ENCODE measurements at places on chromosomes 4 and X.

- DNase-seq: no peak
These were observed 609.1 kb upstream of the TECRL start for GRCh38 chr4:65018313-65018712.

GRCh38 chrX:10602646-10603045 is 17.7 kb downstream of the MID1 start:
- DNase-seq: no peak

DNA sequence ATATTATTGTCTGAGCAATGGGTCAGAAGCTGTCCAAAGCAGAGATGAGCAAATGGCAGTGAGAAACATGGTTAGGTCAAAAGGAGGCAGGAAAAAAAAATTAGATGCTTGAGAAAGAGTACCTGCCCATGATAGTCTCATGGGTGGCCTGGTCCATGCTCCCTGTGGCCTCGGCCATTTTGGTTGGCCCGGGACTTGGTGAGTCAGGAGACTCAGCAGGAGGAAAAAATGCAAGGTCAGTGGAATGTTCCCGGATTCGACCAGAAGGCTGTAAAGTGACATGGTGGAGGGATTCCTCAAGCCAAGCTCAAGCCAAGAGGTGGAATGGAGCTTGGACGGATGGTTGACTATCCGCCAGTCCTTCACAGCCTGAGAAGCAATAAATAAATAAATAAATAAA is 236.7 kb downstream of the ASMT start:
- DNase-seq: no peak

DNA sequence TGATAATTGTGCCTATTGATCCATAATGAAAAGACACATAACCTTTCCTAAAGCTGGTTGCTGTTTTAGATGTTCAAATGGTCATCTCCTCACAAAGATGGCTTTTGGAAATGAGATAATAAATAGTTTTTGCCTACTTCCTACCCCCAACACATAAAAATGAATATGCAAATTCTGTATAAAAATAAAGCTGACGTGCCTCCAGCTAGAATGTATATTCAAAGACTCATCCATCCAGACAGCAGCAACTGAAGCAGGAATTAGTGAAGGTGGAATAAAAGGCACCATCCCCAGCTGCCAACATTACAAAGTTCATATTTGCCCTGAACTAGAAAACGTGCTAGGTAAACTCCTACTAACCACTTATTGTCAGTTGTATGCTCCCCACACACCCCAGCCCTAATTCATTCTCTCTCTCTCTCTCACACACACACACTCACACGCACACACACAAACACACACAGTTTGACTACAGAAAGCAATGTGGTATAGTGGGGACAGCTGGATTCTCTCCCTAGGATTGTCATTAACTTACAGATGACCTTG is 53.6 kb downstream of the PCDH19 start:
- no peak for DNase-seq

- DNase-seq: peak; percentile 15
These were observed 29.1 kb downstream of the ZNF185 start for GRCh38 chrX:152926923-152927322.

DNA sequence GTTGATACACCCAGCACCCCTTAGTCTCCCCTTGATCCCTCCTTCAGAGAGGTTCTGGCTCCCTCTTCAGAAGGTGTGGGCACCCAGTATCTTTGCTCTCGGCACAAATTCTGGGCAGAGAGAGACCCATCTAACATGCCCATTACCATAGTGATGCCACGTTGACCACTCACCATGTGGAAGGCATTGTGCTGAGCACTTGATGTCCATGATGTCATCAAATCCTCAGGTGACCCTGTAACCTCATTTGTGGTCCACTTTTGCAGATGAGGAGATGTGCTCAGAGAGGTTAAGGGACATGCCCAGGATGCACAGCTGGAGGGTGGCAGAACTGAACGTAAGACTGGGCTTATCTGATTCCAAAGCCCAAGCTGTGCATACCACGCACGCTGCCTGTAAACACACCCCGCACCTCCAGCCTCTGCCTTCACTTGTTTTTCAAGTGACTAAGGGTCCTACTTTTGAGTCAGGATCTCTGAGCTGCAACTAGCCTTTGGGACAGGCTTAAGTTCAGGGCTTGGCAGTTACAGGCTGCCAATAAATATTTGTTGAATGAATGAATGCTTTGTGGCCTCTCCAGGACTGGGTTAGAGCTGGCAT is 55.2 kb downstream of the HTRA3 start:
- no peak for DNase-seq

DNA sequence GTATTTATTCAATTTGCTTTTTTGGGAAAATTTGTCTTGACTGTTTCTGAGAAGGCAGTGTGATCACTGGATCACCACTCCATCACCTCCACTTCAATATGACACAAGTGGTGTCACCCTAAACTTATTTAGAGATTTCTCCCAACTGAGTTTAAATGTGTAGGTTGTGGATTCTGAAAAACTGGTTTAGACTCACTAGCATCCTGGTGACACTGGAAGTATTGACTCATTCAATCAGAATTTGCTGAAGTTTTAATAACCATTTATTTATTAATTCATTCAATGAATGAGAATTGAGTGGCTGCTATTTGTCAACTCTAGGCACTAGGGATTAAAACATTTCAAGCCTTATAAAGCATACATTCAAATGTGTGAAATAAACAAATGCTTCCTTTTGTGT is 819.1 kb upstream of the EPHA5 start:
- DNase-seq: no peak

GRCh38 chr4:80963051-80963450 is 67.5 kb upstream of the BMP3 start:
- DNase-seq: no peak

DNA sequence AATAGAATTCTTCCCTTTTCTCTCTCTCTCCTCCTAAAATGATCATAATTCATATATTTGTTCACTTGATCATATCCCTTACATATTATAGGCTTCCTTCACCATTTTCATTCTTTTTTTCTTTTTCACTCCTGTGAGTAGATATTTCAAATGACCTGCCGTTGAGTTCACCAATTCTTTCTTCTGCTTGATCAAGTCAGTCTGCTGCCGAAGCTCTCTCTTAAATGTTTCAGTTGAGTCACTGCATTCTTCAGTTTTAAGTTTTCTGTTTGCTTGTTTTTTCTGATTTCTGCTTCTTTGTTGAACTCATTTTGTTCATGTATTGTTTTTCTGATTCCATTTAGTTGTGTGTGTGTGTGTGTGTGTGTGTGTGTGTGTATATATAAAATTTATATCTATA is 354.3 kb downstream of the GPAT3 start:
- no peak for DNase-seq

- no peak for DNase-seq
These were observed 49.4 kb upstream of the CAMK2D start for GRCh38 chr4:113810906-113811305.

DNA sequence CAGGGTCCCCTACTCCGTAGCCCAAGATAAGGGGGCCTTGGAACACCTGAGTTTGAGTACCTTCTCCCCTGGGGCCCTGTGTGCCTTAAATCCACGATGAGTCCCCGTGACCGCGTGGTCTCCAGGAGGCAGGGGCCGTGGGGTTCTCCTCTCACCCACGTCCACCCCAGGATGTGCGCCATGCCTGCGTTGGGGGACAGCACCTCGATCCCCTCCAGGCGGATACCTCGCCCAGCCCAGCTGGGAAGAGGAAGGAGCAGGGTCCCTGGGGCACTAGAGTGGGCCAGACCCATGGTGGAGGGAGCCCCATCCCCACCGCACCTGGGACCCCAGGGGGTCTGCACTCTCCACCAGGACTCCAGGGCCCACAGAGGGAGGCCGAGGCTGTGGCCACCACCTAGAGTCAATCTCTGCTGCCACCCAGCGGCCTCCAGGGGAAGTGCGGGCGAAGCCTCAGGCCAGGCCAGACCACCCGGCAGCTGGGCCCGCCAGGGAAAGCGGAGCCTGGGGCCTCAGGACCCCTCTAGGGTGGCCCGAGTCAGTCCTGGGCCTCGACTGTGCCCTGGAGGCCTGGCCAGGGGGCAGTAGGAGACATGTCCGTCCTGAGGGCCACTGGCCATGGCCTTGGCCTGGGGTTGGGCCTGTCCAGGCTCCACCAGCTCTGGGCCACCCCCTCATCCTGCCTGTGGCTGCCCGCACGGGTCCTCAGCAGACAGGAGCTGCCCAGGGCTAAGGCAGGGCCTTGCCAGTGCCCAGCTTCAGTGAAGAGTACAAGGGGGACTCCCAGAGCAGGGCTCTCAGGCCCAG is 55.0 kb downstream of the FAM53A start:
- peak; percentile 54 for DNase-seq

- DNase-seq: no peak
These were observed 53.3 kb downstream of the FBXL5 start for GRCh38 chr4:15601862-15602261.

DNA sequence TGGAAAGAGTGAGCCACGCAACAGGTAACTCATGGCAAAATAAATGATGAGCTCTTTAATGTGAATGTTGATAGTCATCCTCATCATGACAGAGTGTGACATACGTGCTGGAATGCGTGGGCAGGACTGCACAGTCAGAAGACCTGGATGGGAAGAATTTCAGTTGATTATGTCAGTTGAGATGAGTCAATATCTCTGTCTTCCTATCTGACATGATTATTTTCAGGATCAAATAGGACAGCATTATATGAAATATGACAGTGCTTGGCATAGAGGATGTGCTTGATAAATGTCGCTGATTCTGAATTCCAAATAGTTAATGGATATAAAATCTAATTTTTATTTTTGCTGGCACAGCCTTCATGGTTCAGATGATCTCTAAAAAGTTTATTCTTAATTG is 95.1 kb downstream of the IL15 start:
- no peak for DNase-seq

DNA sequence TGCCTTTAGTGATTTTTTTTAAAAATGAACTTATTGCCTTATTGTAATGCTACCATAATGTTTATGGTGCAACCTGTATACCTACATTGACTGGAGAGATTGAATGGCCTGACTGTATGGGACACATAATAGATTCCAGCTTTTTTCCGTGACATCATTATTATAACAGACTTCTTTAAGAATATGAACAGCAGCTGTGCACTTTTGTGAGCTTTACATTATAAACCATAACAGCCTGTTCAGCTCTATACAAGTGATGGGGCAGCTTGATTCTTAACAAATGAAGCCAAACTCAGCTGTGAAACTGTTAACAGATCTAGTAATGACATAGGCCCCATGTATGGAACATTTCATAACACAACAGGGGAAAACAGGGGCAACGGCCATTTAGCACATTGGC is 187.0 kb downstream of the BMPR1B start:
- DNase-seq: no peak

GRCh38 chr4:186727977-186728519 is 4.4 kb upstream of the FAT1 start:
- DNase-seq: no peak

DNA sequence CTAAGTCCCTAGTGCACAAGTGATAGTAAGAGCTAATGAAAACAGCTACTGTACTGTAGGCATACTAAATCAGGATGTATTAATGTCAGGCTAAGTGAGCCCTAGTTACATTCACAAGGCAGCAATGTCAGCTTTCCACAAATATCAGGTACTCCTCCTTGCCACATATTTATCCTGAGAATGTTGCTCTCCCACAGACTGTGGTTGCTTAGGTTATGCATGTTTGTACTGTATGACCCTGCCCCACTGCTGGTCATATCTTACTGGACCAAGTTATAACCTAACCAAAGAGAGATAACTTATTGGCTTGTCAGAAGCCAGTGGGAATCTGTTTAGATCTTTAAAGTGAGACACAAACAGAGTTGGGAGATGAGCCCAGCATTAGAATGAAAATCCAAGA is 241.0 kb downstream of the SLC39A8 start:
- no peak for DNase-seq

- DNase-seq: no peak
These were observed 19.1 kb upstream of the CXCL6 start for GRCh38 chr4:73817341-73817740.

GRCh38 chr4:40285692-40286091 is 49.4 kb upstream of the CHRNA9 start:
- no peak for DNase-seq

DNA sequence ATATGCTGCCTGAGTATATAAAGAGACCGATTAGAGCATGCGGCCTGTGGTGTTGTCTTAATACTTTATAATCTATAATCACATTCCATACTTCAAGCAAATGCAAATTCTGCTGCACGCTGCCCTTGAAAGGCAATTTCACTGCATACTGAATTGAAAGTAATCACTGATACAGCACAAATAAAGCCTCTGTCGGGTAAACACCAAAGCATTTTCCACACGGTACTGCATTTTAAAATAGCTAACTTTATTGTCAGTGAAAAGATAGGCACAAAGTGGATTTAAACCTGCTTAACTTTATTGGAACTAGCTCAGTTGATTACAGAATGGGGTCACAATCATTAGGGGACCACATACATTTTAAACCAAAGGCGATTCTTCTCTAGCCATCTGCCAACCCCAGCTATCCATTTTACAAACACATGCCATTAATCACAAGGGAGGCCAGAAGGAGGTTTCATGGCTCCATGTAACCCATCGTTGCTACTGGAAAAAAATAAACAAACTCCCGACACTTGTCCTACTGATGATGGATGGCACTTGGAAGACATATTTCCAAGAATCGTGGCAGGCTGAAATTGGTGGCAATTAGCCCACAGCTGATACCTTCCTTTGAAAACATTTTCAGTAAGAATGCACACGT is 65.9 kb downstream of the AMOT start:
- DNase-seq: no peak

GRCh38 chrX:153408221-153408721 is 3.0 kb upstream of the ZFP92 start:
- DNase-seq: no peak

GRCh38 chrX:103687696-103688201 is 1.2 kb upstream of the MORF4L2 start:
- peak; percentile 68 for DNase-seq

- peak; percentile 63 for DNase-seq
These were observed 51.7 kb downstream of the RPGR start for GRCh38 chrX:38275615-38276014.

GRCh38 chr4:25861951-25862410 is 807 bp downstream of the SEL1L3 start:
- peak; percentile 45 for DNase-seq

GRCh38 chr4:99832321-99832720 is 15.7 kb downstream of the DAPP1 start:
- DNase-seq: no peak

DNA sequence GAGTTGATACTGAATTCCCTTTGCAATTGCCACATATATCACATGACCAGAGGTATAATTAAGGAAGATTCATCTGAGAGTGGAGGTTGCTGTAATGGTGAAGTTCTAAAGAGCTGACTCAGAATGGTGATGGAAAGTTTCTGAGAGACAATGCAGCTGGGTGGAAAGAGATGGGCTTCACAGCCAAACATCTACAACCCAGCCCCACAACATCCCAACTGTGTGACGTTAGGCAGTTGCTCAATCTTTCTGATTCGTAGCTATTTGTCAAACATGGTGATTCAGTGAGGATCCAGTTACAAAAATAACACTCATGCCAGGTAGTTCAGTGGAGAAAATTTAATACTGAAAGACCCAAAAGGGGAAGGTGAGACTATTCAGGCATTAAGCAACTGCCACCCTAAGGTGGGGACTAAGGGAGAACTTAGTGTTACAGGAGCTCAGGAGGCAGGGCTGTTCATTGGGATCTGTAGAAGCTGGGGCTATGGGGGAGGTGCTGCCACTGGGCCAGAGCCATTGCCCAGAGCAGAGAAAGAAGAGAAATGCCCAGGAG is 6.9 kb upstream of the AFF1 start:
- DNase-seq: peak; percentile 64
